ENCODE measurements at places on chromosomes 3 and 15. TPM values are rescaled to one million over a fixed set of nuclear protein-coding genes. Genes with fewer than 3 reads are reported as not detected.

The RASL12 gene
- polyA plus RNA-seq: not detected

The DUOXA2 gene
- not detected for polyA plus RNA-seq

The THBS1 gene
- 0.52 TPM for polyA plus RNA-seq

The APOD gene
- not detected for polyA plus RNA-seq

The FBXO40 gene
- not detected for polyA plus RNA-seq

The OXTR gene
- polyA plus RNA-seq: not detected

The SKOR1 gene
- polyA plus RNA-seq: 0.23 TPM

The FRMD5 gene
- polyA plus RNA-seq: not detected

The PDZRN3 gene
- not detected for polyA plus RNA-seq

The EXD1 gene
- polyA plus RNA-seq: not detected

The LYZL4 gene
- polyA plus RNA-seq: not detected

The MORC1 gene
- polyA plus RNA-seq: not detected

The EOMES gene
- not detected for polyA plus RNA-seq

The TGM4 gene
- 0.04 TPM for polyA plus RNA-seq

The CHRNA7 gene
- polyA plus RNA-seq: 2.6 TPM
